Stromal cell of bone marrow (primary cell): ENCODE measurements at places on chromosomes 1 and 21.

DNA sequence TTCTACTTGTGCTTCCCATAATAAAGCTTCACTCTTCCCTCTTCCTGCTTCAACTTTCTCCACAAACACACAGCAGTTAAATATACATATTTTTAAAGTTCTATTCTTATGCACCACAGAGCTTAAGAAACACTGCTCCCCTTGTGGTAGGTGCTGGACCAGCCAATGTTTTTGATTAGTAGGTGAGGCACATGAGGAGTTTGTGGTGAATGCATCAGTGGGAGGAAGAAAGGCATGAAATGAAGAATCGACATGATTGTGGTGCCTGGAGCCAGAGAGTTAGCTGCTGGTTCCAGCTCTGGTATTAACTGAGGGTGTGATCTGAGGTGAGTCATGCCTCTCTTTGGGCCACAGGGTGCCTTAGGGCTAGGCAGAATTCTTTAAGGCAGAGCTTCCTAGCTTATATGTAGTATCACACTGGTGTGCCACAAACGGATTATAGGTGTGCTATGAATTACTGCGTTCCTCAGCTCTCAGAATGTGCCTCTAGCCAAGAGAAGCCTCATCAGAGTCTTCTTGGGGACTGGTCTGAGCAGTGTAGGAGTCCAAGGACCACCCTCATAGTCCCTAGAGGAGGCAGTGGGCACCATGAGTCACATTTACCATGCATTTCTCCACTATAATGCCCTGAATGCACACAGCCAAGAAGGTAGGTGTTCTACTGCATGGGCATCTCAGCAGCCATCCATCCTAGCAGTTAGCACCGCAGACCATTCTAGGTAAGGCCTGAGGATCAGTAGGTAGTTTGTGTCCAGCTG lies 97.4 kb upstream of the SGIP1 start:
- DNase-seq = peak; percentile 68

DNA sequence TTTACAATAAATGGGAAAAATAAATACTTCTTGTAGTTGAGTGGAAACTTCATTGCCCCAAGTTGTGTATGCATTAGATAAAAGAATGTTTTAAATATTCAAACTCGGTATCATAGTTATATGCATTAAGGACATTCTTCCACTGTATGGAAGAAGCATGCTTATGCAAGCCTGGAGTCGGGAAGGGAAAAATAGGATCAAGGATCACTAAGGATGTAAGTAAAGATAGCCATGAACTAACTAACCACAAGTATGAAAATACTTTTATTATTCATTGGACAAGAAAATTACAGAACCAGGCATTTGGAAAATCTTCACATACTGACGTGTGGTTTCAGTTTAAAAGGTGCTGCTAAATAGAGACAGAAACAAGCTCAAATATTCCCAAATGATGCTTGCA lies 26.9 kb upstream of the DPYD start:
- DNase-seq = no peak

GRCh38 chr1:110258734-110259133 lies 48.6 kb downstream of the KCNC4 start:
- DNase-seq = no peak

DNA sequence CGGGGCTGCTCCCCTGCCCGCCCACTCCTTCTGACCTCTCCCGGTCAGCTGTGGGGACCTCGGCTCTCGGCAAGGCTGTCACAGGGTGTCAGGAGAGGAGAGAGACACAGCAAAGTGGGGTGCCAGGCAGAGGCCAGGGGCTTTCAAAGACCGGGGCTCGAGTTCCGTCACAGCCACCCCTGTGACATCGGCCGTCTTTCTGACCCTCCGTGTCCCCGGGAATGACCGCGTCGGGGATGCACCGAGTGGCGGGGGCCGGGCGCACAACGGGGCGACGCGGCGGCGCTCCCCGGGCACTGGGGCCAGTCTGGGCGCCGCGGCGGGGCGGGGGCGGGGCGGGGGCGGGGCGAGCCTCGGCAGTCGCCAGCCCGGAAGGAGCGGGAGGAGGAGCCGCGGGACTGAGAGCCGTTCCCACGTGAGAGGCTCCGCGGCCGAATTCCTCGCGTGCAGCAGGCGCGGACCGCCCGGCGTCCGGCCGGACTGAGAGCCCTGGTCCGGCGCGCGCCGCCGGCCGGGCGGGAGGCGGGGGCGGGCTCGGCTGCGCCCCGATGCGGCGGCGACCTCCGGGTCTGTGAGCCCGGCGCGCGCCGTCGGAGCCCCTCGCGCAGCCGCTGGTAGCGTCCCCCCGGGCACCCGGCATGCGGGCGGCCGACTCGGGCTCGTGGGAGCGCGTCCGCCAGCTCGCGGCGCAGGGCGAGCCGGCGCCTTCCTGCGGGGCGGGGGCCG lies 229.7 kb upstream of the TMEM51 start:
- no peak for DNase-seq

GRCh38 chr1:235199441-235199840 lies 38.4 kb upstream of the RBM34 start:
- peak; percentile 34 for DNase-seq
